Right cardiac atrium (tissue), 5 donors: ENCODE measurements at places on chromosomes 1 and 21. TPM values are rescaled to one million over a fixed set of nuclear protein-coding genes. Genes with fewer than 3 reads are reported as not detected.

DNA sequence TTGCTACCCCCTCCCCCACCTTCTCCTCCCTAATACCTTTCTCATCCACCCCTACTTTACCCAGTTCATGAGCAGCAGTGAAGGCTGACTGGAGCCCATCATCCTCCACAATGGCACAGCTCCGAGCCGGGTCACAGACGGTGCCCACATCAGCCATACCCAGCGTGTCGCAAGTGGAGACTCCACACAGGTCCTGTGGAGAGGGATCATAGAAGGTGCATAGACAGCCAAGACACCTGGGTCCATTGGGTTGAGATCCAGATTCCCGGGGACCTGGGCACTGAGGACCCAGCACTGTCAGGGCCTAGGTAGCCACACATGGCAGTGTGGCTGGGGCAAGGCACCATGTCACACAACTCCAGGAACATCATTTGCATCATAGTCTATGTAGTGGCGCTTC, 2.7 kb downstream of the ADAMTS4 start:
- DNase-seq: no peak

- DNase-seq: no peak
These were observed 262.0 kb downstream of the KIF26B start for GRCh38 chr1:245416781-245417180.

DNA sequence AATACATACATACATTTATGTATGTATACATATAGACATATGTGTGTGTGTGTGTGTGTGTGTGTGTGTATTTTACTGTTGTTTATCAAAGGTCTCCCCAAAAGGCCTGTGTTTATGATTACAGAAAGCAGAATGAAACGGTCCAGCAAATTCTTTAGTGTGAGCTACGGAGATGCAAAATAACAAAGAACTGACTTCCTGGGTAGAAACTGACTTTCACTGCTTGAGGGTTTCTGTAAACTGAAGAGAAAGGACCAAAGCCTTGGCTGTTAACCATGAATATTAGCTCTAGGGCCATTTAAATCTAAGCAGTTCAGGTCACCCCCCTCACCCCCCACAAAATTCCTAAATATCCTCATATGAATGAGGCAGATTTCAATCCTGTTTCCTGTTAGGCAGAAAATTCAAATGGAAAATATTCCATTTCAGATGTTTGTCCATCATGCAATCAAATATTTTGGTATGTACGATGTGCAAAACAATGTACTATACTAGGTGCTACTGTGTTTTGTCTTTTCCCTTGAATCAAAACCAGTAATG, 213.2 kb downstream of the TGFB2 start:
- no peak for DNase-seq

DNA sequence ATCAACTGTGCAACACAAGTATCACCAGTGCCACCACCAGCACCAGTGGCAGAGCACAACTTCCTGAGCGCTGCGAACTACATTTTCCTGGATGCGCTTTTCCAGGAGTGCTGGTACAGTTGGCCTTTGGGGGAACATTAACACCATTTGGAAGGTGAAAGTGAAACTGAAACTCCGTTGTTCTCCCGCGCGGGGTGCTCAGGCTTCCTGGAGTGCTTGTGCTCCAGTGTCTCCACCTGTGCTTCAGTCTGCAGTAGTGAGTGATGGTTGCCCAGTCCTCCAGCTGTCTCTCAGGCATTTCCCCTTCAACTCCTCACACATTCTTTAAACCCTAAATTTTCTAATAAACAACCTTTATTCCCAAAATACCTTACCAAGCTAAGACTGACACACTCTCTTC, 187.8 kb downstream of the LRRIQ3 start:
- no peak for DNase-seq

GRCh38 chr21:41806773-41807172, 39.9 kb upstream of the RIPK4 start:
- DNase-seq: no peak

The ZBTB8A gene
- 1.8 TPM for polyA plus RNA-seq

The PROX1 gene
- 14.6 TPM for polyA plus RNA-seq

GRCh38 chr1:227919906-227920305, 27.8 kb downstream of the WNT9A start:
- peak; percentile 40 for DNase-seq

The ASPM gene
- polyA plus RNA-seq: 0.05 TPM

The RAVER2 gene
- polyA plus RNA-seq: 15.9 TPM

The RAB13 gene
- polyA plus RNA-seq: 103 TPM

The UBE2U gene
- not detected for polyA plus RNA-seq
